ENCODE measurements at places on chromosomes 6 and 20.

GRCh38 chr6:37514321-37514771 lies 14.7 kb upstream of the CCDC167 start:
- DNase-seq = peak; percentile 76

- DNase-seq = peak; percentile 28
Observed at GRCh38 chr20:51412333-51412871, 130.1 kb downstream of the NFATC2 start.

DNA sequence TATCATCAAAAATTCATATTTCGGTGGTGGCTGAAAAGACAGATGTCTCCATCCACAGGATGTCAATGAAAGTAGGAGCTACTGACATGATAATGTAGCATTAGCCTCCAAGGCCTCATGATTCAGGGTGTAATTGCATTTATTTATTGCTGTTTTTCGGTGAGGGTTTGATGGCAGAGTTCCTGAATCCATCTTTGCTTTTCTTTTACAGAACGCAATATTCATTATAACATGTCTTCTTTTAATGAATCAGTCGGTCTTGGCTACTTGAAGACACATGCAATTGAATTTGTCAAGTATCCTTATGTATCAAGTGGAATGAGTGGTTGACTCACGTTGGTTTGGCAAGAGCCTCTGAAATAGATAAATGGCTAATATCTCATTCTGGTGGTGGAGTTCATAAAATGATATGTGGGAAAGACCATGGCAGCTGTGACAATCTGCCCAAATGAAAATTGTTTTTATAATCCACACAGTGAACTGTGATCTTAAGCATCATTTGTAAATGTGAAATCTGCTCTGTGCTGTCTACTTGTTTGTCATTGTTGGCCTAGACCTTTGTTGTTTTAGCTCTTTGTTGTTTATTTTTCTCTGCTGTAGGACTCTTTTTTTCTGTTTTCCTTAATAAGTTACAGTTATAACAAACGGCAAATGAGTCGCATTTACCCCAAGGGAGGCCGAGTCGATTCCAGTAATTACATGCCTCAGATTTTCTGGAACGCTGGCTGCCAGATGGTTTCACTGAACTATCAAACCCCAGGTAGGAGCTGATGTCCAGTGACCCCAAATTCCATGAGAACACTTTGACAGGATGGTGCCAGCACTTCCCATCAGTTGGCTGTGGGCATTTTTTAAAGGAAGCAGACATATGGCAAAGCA lies 105.7 kb upstream of the LAMP5 start:
- DNase-seq = no peak

DNA sequence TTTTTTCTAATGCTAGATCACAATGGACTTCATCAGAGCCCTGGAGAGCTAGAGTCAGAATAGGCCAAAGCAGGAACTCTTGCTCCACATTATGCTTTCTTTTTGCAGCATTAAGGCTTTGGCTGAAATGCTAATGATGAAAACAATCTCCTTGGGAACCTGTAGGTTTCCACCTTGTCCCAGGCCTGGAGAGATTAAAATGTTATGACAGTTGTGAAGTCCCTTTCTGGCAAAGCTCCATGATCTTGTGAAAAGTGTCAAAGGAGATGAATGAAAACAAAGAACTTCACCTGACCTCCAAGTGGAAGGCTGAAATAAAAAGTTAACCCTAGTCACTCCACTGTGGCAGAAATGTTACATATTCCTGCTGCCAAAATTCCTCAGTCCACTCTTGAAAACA lies 64.0 kb upstream of the LRRC1 start:
- DNase-seq = no peak

DNA sequence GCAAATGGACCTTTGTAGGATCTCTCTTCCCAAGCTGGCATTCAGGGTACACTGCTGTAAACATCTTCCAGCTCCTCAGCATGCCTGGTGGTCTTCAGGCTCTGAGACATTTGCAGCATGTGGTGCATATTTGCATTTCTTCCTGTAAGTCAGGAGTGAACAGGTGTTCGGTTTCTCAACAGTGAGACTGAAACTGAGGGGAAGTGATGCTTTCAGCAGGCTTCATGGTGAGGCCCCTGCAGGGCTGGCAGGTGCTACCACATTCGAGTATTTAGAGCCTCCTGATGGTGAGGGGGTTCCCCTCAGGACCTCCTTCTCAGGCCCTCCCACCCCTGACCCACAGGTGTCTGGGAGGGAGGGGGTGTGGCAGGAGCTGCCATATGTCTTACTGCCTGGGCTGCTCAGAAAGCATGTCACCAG lies 15.1 kb downstream of the MYBL2 start:
- no peak for DNase-seq
